Right atrium auricular region (tissue), 2 donors: ENCODE measurements at places on chromosomes 5 and 9. TPM values are rescaled to one million over a fixed set of nuclear protein-coding genes. Genes with fewer than 3 reads are reported as not detected.

The ANKDD1B gene
- not detected for total RNA-seq

The SUSD3 gene
- 11.8 TPM for total RNA-seq

The SLC2A8 gene
- total RNA-seq = 19.8 TPM

The TNFSF8 gene
- total RNA-seq = 0.22 TPM

The SNCAIP gene
- total RNA-seq = 8.1 TPM

The NKD2 gene
- total RNA-seq = 2.4 TPM

DNA sequence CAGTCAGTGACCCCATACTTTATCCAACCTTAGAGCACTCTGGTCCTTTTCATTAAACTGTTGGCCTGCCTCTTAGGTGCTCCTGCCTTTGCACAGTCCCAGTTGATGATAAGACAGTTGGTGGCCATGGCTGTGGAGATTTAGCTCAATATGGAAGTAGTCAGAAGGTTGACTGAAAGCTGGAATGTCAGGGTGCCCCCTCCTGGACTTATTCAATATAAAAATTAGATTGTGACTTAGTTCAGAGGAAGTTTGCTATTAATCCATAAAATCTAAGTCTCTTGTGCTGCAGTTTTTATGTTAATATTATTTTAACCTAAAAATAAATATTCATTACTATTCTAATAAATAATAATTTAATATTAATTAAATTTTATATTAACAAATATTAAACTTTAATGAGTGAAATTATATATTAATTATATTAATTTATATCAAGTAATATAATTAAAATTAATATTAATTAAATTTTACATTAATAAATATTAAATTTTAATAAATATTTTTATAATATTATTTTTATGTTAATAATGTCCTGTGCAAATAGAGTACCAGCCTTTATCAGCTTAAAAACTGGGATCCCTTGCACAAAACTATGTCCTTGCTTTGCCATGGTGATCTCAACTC, 77.7 kb upstream of the ADAMTSL1 start:
- no peak for DNase-seq

DNA sequence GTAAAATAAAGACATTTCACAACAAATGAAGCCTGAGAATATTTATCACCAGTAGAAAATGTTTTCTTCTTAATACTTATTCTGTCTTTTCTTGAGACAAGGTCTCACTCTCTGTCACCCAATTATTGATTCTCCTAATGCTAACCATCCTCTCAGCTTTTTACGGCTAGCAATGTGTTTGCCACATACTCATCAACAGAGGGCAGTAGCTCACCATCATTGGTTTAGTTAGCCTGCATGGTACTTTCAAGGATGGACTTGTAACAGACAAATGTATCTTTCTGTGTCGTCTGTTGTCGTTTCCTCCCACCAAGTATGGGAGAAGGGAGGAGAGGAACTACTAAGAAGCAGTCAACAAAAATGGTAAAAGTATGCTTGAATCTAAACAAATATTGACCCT, 5.9 kb upstream of the ACO1 start:
- no peak for DNase-seq

DNA sequence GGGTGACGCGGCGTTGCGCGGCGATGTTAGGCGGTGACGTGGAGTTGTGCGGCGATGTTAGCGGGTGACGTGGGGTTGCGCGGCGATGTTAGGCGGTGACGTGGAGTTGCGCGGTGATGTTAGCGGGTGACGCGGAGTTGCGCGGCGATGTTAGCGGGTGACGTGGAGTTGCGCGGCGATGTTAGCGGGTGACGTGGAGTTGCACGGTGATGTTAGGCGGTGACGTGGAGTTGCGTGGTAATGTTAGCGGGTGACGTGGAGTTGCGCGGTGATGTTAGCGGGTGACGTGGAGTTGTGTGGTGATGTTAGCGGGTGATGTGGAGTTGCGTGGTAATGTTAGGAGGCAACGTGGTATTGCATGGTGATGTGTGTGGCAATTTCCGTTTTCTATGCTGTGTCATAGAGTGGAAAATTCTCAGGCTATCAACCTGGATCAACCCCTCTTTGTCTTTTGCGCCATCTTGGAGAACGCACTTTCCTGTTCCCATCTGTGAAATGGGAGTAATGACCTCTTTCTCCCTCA, 76.0 kb downstream of the ANKRD33B start:
- no peak for DNase-seq

- DNase-seq = no peak
Measured at GRCh38 chr9:127731938-127732337, 3.2 kb downstream of the TOR2A start.

DNA sequence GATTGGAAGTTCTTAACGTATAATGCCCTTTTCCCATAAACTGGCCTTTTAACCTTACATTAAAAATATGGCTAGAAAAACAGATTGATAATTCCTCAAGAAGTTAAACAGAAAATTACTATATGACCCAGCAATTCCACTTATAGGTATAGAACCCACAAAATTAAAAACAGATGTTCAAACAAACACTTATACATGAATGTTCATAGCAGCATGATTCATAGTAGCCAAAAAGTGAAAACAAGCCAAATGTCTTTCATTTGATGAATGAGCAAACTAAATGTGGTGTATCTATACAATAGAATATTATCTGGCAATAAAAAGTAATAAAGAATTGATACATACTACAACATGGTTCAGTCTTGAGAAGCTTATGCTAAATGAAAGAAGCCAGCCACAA, 35.5 kb downstream of the POU5F2 start:
- no peak for DNase-seq

DNA sequence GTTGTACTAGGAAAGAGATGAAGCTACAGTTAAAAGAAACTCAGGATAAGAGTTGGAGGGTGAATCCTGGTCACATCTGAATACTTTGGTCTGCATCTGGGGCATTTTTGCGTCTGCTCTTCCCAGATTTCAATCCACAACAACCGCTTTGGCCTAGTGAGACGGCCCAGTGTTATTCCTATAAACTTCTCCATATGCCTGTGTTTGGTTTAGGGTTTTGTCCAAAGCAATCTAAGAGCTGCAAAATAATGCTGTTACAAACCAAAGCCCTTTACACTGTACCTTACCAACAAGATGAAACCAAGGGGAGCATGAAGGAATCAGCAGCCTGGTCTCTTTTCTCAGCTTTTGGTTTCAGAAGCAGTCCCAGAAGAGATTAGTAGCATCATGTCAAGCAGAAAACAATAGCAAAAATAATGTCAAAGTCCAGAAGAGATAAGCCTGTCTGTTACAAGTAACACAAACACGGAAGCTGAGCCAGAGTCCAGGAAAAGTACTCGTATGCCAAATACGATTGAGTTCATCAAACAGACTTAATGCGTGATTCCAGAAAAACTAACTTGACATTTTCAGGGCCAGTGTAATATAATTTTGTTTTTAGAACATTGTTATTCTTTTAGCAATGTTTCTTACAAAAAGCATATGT, 379.9 kb upstream of the ACO1 start:
- no peak for DNase-seq

- DNase-seq = no peak
Measured at GRCh38 chr9:27462434-27462833, 61.7 kb upstream of the IFNK start.
